Esophagus squamous epithelium (tissue), 5 donors: ENCODE measurements at places on chromosomes 12 and 14.

DNA sequence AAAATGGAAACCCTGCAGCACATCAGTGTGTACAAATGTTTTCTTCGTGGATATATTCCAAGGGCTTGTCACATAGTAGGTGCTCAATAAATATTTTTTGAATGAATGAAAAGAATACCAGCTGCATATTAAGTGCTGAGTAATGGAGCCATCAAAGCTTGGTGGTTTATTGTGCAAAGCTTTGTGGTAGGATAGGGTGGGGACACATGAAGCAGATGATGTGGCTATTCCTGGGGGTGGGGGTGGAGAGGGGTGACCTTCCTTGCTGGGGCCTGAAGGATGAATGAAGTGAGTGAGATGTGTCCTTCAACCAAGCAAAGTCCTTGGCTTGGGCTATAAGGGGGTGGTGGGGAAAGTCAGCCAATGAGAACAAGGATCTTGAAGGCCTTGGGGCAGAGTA lies 4.3 kb upstream of the KRT81 start:
- no peak for DNase-seq

GRCh38 chr12:53617700-53618099 lies 8.5 kb downstream of the ATF7 start:
- no peak for DNase-seq

GRCh38 chr12:89185181-89185580 lies 167.1 kb downstream of the DUSP6 start:
- DNase-seq: no peak

- DNase-seq: no peak
These were observed 1.9 kb downstream of the SLC6A15 start for GRCh38 chr12:84910549-84911241.

GRCh38 chr14:39266525-39266870 lies 32.8 kb downstream of the MIA2 start:
- DNase-seq: peak; percentile 14

- no peak for DNase-seq
These were observed 7.1 kb downstream of the TMBIM4 start for GRCh38 chr12:66162701-66163100.

- no peak for DNase-seq
These were observed 44.6 kb downstream of the DUSP6 start for GRCh38 chr12:89307474-89308253.

GRCh38 chr12:30136696-30137095 lies 353.0 kb upstream of the TMTC1 start:
- no peak for DNase-seq

DNA sequence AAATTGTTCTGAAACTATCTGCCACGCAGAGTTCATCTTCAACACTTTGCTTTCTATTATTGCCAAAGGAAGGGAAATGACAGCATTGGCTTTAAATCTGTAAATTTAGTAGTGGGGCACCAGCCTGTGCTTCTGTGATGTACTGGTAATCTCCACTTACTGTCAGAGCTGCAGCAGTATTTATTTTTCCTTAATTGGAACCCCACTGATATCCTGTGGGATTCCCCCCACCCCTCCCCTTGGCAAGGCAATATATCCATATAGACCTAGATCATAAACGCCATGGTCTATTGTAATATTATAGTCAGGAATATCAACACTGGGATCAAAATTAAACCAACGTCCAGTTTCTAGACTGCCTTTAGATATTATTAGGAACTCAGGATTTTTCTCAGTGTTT lies 96.7 kb downstream of the RMST start:
- no peak for DNase-seq

GRCh38 chr14:100078216-100078803 lies 13.1 kb downstream of the EVL start:
- DNase-seq: no peak

DNA sequence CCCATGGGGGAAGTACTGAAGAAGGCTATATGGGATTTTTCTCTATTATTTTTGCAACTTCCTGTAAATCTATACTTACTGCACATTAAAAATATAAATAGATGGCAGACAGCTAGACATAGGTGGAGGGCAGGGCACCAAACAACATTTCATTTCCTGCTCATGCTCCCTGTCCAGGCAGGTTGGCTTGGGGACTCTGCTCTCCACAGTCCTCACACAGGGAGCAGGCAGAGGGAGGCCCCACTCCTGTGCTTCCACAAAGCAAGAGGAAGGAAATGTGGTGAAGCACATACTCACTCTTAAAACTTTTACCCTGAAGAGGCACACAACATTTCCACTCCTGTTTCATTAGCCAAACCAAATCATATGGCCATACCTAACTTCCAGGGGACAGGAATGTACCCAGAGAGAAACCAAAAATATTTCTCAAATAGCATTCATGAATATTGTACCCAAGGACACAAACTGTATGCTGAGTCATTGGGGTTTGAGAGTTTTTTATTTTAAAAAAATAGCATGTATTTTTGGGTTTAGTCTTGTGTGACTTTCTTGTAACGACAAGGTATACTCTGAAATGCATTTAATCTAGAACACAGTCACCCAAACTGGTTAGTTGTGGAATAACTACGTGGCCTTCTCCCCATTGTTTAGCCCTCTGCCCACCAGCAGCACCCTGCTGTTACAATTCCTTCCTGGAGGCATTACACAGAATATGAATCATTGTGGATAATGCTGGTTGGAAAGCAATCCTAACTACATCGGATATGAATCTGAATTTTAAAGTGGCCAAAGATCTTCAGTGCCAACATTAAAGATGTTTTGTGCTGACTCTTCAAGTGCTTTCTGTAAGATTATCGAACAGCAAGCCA lies 40.9 kb downstream of the RTN1 start:
- DNase-seq: no peak

- no peak for DNase-seq
These were observed 79.3 kb upstream of the TSPAN11 start for GRCh38 chr12:30847259-30847658.

DNA sequence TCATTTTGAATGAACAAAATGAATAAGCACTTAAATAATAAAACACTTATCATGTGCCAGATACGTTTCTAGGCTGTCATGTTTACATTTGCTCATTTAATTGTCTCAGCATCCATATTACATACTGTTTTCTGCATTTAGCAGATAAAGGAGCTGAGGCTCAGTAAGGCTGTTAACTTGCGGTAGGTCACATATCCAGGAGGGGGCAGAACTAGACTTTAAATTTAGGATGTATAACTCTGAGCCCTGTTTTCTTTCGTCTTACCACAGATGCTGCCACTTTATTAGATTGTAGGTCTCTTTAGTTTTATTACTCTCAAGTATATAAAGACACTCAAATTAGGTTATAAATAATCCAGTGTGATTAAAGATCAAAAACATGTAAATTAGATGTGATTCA lies 17.7 kb downstream of the IRAK4 start:
- DNase-seq: no peak

GRCh38 chr12:4246116-4246515 lies 27.4 kb upstream of the CCND2 start:
- no peak for DNase-seq

- no peak for DNase-seq
These were observed 137.8 kb downstream of the HMGA2 start for GRCh38 chr12:65962036-65962430.

DNA sequence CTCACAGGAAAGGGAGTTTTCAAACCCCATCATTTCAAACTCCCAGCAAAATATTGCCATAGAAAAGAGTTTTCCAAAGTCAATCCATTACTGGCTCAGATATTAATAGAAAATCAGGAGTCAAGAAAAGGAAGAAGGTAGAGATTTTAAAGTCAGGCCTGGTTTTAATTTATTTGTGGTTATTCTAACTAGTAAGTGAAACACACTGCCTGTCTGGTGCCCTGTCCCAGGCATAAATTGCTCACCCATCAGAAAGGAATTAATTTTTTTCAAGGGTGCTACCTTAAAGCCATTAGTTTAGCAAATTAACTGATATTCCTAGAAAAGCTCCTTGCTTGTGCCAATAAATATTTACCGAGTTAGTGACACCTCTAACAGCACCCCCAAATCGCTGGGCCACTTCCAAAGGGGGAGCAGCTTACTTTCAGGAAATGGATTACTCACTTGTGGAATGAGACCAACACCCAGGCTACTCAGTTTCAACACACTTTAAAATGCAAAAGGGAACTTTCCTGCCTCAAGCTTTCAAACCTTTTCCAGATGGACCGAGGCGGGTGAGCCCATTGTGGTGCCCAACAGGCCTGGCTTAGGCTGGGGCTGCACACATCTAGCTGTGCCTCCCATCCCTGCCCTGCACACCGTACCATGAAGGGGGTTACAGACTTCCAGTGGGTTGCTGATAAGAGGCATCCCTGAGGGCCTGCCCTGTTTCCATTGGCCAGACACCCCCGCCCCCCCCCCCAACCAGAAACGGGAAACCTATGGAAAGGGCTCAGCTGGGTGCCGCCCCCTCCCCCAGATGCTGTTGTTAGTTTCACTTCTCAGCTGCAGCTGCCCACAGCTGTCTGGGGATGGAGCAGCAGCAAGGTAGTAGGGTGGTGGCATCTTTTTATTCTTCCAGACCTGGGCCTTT lies 117.2 kb downstream of the SAMD4A start:
- no peak for DNase-seq

- DNase-seq: no peak
These were observed 27.6 kb downstream of the SLC2A13 start for GRCh38 chr12:40078266-40078665.

DNA sequence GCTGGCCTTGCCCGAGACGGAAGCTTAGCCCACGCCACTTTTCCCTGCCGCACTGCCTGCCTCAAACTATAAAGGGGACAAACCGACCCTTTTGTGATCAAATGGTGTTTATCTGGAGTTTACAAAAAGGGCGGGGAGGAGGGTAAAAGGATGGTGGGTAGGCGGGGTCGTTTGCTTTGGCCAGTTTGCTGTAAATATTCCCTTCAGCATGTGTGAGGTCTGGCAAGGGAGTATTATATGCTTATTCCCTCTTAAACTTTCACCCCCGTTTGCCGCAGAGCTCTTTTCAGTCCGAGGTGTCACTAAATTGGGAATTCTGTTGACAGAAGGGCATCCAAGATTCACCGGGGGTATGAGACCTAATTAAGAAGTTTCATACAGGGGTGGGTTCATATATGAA lies 3.8 kb upstream of the TBX3 start:
- no peak for DNase-seq

DNA sequence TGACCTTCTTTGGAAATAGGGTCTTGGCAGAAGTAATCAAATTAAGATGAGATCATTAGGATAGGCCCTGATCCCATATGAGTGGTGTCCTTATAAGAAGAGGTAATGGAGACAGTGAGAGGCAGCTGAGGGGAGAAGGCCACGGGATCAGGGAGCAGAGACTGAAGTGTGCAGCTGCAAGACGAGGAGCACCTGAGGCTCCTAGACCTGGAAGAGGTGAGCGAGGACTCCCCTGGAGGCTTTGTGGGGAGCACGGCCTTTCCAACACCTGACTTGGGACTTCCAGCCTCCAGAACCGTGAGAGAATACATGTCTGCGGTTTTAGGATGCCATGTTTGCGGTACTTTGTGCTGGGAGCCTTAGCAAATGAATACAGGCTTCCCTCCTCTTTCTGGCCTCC lies 37.5 kb downstream of the LRTM2 start:
- DNase-seq: no peak

- DNase-seq: no peak
These were observed 49.1 kb upstream of the NUAK1 start for GRCh38 chr12:106187842-106188241.

DNA sequence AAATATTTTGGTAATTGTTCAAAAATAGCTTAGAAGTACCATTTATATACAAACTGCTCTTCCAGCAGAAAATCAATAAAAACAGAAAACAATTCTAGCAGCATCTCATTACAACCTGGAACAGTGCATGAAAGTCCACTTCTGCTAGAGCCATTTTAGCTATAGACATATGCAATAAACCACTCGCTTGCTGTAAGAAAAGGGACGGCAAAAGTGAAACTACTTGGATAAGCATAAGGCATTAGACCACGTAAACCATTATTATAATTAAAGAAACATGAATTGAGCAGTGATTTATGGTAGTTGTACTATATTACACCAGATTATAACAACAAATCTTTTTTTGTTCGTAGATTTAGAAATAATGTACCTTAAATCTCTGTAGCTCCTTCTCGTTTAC lies 48.7 kb downstream of the LRIG3 start:
- DNase-seq: no peak

DNA sequence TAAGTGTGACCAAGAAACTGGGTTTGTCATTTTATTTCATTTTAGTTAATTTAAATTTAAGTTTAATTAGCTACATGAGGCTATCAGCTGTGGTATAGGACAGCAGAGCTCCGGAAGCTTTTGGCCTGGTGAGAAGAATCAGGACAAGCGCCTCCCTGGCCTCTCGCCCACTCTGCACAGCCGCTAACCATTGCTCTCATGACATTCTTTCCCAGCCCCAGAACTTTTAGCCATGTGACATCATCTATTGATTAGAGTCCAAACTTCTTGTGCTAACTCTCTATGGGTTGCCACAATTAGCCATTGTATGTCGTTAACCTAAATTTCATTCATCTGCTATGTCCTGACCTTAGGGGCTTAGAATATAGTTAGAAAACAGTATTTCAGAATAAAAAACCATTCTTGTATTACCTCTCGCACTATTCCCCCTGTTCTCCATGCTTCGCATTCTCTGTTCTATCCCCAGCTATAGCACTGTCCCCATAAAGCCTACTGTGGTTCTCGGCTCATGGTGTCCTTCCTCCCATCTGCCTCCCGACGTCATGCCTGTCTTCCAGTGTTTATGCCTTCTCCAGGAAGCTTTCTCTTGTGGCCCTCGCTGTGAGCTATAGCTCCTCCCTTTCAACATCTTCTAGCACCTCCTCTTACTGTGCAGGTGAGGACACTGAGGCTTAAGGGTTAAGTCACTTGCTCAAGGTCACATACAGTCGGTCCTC lies 23.5 kb downstream of the SSH1 start:
- DNase-seq: no peak

DNA sequence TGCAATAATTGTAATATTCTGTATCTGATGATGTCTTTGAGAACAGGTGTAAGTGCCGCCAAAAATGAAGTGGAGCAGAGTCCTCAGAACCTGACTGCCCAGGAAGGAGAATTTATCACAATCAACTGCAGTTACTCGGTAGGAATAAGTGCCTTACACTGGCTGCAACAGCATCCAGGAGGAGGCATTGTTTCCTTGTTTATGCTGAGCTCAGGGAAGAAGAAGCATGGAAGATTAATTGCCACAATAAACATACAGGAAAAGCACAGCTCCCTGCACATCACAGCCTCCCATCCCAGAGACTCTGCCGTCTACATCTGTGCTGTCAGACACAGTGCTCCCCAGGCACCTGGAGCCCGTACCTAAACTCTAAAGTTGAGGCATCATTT lies 268.7 kb downstream of the DAD1 start:
- DNase-seq: no peak

- DNase-seq: no peak
These were observed 32.5 kb downstream of the DAO start for GRCh38 chr12:108912361-108912760.

GRCh38 chr12:93347054-93347785 lies 30.5 kb upstream of the NUDT4 start:
- no peak for DNase-seq

- no peak for DNase-seq
These were observed 6.9 kb upstream of the ADCY6 start for GRCh38 chr12:48795550-48796455.

- DNase-seq: no peak
These were observed 20.0 kb upstream of the IFNG-AS1 start for GRCh38 chr12:67969134-67969802.
